ENCODE measurements at places on chromosomes 7 and 10.

DNA sequence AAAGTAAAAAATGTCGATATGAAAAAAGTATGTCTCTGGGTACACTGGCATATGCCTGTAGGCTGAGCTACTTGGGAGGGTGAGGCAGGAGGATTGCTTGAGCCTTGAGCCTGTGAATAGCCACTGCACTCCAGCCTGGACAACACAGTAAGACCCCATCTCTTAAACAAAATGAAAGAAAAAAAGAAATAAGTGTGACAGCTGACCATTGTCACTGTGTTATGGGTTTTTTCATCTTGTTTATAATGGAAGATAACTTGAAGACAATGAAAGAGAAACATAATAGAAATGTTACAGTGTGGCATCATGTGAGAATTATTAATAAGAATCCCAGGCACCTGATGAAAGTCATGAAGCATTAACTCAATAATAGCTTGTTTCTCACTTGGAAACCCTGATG lies 75.0 kb downstream of the APBB1IP start:
- no peak for DNase-seq

DNA sequence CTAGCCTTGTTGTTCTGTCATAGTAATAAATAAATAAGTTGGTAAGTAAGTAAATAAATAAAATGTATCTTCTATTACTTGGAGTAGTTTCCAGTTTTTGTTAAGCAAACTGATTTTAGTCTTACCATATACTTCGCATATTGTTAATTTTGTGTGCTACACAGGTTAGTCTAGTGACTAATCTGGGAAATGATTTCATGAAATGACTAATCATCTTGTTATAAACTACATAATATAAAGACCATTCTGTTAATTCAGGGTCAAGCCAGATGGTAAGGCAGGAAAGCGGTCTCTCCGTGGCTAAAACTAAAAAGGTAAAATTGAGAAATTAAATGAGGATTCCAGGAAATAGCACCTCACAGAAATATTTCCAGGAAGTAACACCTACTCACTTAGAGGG lies 58.5 kb upstream of the FOXP2 start:
- no peak for DNase-seq

DNA sequence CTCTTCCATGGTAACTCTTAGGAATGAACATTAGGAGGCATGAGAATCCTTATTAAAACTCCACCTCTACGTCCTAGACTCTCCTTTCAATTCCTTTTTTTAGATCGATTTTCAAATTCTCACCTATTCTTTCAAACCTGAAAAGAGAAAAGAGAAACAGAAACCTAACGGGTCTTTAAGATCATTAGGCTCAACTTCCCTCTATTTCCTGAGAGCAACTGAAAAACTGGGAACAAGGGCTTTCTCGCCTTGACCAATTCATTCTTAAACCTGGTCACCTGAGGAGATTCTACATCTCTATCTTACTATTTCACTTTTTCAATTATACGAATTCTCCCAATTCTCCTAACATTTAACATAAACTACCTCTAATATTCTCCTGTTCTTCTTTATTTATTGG lies 2.8 kb downstream of the TFEC start:
- DNase-seq, result no peak

DNA sequence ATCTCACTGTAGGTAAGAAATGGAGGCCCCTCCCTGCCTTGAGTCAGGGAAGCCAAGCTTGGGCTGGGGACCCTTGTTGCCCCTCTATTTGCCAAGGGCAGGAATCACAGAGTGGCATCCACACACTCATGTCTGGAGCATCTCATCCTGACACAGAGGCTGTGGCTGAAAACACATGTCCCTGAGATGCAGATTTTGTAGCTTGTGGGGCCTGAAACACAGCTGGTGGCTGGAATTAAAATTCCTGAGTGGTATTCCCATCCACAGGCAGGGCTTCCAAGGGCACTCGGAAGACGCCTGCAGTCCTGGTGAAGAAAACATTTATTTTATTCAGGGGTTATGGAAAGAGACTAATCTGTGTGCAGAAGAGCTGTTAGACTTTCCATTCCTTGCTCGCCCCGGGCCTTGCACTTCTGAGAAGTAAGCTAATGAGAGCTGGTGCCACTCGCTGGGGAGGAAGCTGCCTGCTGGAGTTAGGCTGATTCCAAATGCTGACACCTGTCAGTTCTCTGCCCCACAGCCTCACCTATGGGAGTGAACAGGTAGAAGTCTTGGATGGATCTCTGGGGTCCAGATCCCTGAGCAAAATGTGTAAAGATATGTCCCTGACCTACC lies 36.0 kb downstream of the C10orf120 start:
- DNase-seq, result no peak

- DNase-seq, result no peak
Observed at GRCh38 chr10:133356549-133357284, 1.1 kb downstream of the FUOM start.

- no peak for DNase-seq
Observed at GRCh38 chr7:19561121-19561805, 147.6 kb downstream of the POLR1F start.

DNA sequence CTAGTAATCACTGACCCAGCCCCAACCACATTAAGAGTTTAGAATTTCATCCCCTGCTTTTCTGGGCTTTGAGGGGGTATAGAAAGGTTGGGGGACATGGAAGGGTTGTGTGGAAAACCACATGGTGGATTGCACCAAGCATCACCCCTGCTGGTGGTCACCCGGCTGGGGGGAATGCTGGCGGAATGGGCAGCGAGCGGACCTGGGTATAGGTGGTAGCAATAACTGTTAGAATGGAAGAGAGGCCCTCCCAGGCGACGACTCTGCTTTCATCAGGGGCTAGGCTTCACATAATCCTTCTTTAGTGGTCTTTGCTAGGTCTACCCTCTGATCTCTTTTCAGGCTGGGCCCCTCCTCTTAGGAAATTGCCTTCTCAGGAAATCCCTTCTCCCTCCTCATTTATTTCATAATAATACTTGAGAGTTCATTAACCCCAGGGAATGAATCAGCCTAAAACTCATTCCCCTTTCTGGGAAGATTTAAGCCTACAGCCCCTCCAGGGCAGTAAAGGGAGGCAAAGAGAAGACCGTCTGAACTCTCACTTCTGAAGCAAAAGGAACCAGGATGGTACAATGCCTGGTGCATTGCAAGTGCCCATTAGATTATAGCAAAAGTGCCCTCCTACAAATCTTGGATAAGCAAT lies 90.7 kb upstream of the LEP start:
- DNase-seq, result no peak

- no peak for DNase-seq
Observed at GRCh38 chr7:99031496-99031895, 112.4 kb downstream of the SMURF1 start.

GRCh38 chr7:50667338-50667737 lies 102.1 kb upstream of the DDC start:
- no peak for DNase-seq

DNA sequence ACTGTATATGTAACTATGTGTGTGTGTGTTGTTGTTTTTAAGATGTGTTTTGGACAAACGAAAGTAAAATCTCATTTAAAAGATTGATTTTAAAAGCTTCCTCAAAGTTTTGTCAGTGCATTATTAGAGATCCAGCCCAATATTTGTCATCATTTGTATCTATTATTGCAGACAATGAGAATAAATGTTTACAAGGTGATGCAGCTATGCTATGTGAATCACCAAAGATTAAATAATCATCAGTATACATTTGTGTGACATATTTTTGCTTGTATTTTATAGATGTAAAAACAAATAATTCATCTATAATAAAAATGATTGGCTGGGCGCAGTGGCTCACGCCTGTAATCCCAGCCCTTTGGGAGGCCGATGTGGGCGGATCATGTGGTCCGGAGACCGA lies 35.3 kb upstream of the RTKN2 start:
- no peak for DNase-seq

GRCh38 chr10:119370972-119371703 lies 163.8 kb downstream of the GRK5 start:
- DNase-seq, result peak; percentile 79

DNA sequence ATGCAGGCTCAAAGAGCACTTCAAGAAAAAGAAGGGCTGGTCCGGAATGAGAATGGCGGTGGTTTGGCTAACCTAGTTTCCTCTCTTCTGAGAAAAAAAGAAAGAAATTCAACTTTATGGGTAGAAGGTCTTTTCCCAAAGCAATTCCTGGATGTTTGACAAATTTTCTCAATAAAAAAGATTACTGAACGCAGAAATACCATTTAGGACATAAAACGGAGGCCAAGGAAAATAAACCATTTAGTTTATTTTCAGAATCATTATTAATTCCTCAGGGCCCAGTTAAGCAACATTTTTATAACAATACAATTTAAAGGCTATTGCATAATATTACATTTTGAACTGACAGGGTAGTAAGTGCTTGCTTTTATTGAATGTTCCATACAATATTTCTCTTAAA lies 284.6 kb upstream of the ANKRD30A start:
- DNase-seq, result no peak

GRCh38 chr10:42942279-42942950 lies 134.5 kb upstream of the RET start:
- no peak for DNase-seq

- no peak for DNase-seq
Observed at GRCh38 chr7:116863936-116864500, 1.6 kb downstream of the CAPZA2 start.

DNA sequence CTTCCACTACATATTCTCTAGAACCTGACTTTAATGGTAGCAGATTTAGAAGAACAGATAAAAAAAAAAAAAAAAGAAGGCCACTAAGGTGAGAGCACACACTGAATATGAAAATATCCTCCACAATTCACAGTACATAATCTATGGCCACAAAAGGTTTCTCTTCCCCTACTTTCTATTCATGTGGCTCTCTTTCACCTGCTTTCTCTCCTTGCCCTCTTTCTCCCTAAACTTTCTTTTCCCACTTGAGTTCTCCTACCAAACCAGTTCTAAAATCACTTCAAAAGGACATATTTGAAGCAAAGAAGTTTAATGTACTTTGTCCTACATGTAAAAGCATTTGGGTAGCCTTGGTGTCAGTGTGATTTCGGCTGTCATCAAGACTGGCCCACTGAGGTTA lies 18.5 kb upstream of the DLX6 start:
- DNase-seq, result no peak

DNA sequence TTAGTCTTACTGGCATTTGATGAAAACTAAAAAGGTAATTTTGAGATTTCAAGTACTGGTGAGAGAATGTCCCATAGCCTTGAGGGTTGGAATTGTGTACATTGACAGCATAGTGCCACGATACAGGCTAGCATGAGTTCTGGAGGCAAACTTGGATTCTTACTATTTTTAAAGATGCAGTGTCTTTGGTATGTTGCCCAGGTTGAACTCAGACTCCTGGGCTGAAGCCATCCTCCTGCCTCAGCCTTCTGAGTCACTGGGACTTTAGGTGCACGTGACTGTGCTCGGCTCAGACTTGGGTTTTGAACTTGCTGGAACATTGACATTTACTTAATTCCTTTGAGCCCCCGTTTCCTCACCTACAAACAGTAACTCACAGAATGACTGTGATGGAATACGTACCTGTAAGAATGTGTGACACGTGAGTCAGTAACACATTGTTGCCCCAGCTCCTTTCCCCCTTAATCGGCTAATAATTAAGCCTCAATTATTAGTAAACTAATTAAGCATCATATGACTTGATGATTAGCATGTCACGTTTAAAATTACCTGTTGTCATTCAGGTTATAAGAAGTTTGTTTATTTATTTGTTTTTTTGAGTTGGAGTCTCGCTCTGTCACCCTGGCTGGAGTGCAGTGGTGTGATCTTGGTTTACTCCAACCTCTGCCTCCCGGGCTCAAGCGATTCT lies 10.6 kb downstream of the DNAJB6 start:
- no peak for DNase-seq

- no peak for DNase-seq
Observed at GRCh38 chr7:23343806-23344475, 44.8 kb downstream of the MALSU1 start.

- peak; percentile 1 for DNase-seq
Observed at GRCh38 chr10:72612203-72612826, 13.6 kb downstream of the MICU1 start.

GRCh38 chr7:158662610-158663427 lies 41.8 kb downstream of the NCAPG2 start:
- DNase-seq, result no peak

DNA sequence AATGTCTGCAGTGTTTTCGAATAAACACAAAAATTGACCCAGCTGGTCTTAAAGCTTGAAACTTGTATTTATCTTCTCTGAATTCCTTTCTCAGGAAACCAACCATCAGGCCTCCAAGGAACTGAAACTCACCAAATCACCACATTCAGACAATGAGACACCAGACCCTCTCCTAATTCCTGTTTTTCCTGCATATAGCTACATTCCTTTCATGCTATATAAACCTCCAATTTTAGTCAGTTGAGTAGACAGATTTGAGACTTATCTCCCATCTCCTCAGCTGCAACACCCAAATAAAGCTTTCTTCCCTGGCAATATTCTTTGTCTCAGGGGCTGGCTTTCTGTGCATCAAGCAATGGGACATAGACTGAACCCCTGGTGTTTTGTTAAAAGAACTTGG lies 317.0 kb downstream of the CACNA2D1 start:
- DNase-seq, result no peak

DNA sequence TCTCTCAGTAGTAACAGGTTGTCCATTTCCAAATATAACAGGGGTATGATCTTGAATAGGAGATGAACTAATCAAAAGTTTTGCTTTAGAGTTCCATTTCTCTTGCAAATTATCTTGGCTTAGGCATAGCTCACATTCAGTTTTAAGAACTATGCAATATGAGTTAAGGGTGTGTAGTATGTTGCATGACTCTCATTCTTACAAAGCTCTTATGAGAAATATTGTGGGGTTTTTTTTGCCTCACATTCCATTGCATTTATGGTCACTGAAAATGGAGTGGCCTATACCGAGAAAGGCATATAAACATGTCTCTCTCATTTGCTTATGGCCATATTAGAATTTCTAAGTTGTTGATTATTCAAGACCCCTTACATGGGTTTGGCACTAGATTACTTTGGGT lies 48.5 kb upstream of the LAMB1 start:
- no peak for DNase-seq

GRCh38 chr10:1160561-1161314 lies 104.6 kb downstream of the WDR37 start:
- no peak for DNase-seq

GRCh38 chr10:62046522-62047227 lies 145.2 kb downstream of the ARID5B start:
- DNase-seq, result no peak

- no peak for DNase-seq
Observed at GRCh38 chr7:104980841-104981671, 32.9 kb upstream of the KMT2E start.

DNA sequence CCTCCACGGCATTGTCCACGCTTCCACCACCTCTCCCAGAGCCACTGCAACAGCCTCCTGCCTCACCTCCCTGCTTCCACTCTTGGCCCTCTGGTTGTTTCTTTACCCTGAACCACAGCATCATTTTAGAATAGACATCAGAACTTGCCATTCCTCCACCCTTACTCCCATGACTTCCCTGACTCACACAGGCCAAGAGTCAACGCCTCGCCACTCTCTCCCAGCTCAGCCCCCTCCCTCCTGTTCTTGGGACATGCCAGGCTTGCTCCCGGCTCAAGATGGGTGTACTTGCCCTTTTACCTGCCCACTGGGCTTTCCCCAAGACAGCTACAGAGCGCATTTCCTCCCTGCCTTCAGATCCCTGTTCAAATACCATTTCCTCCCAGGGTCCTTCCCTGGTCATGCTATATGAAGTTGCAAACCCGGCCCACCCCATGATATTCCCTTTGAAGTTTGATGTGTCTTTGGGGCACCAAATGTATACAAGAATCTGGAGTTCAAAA lies 429.1 kb downstream of the RPS24 start:
- DNase-seq, result no peak

- no peak for DNase-seq
Observed at GRCh38 chr7:6317797-6318438, 45.5 kb upstream of the CYTH3 start.

Data from pulmonary artery endothelial cell (primary cell).